ENCODE measurements at places on chromosomes 13 and 19.

- peak; percentile 15 for DNase-seq
Observed at GRCh38 chr13:45092663-45093062, 27.6 kb upstream of the GTF2F2 start.

- peak; percentile 14 for DNase-seq
Observed at GRCh38 chr13:45537516-45537915, 72.8 kb downstream of the COG3 start.

GRCh38 chr13:101751488-101751887 is 299.0 kb downstream of the ITGBL1 start:
- DNase-seq, result peak; percentile 33

- DNase-seq, result peak; percentile 24
Observed at GRCh38 chr19:18789883-18790565, 1.1 kb downstream of the COMP start.

GRCh38 chr13:74930402-74931165 is 551.4 kb downstream of the TBC1D4 start:
- DNase-seq, result peak; percentile 62

DNA sequence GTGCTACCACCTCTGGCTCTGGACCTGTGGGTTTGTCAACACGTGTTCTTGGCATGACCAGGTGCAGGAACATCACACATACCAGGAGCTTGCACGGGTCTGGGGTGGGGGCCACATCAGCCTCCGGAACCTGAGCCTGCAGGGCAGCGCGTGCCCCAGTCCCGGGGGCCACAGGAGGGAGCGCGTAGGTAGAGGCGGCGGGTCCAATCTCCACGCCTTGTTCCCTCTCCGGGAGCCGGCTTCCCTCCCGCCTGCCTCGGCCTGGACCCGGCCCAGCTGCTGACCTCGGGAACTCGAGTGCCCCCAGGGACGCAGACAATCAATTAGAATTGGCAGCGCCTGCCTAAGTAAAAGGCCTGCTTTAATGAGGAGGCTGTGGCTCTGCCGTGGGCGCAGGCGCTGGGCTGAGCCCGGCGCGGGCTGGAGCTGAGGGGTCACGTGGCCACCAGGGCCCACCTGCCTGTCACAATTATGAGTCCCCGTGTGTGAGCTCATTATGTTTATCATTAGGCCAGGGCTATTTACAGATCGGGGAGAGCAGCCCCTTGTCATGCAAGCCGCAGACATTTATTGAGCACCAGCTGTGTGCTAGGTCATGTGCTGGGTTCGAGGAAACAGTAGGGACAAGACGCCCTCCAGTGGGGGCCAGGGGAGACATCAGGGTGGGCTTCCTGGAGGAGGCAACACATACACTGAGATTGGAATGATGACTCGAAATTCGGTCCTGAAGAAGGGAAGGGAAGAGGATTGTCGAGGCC is 32.2 kb upstream of the TNFAIP8L1 start:
- DNase-seq, result no peak

GRCh38 chr19:28234637-28235036 is 978.3 kb downstream of the UQCRFS1 start:
- peak; percentile 49 for DNase-seq

- DNase-seq, result no peak
Observed at GRCh38 chr13:50916701-50917184, 7.2 kb downstream of the RNASEH2B start.

- DNase-seq, result peak; percentile 46
Observed at GRCh38 chr13:94712812-94713560, 641 bp upstream of the SOX21 start.

- no peak for DNase-seq
Observed at GRCh38 chr13:42396501-42396900, 124.5 kb downstream of the AKAP11 start.

GRCh38 chr19:46621191-46622117 is 3.4 kb downstream of the PTGIR start:
- DNase-seq, result no peak

Data from fibroblast of skin of scalp (primary cell).